ENCODE measurements at places on chromosomes 6 and 20.

GRCh38 chr6:94751641-94752329 is 825.5 kb upstream of the MANEA start:
- DNase-seq = no peak

- no peak for DNase-seq
Observed at GRCh38 chr6:108359901-108360882, 65.3 kb downstream of the AFG1L start.

DNA sequence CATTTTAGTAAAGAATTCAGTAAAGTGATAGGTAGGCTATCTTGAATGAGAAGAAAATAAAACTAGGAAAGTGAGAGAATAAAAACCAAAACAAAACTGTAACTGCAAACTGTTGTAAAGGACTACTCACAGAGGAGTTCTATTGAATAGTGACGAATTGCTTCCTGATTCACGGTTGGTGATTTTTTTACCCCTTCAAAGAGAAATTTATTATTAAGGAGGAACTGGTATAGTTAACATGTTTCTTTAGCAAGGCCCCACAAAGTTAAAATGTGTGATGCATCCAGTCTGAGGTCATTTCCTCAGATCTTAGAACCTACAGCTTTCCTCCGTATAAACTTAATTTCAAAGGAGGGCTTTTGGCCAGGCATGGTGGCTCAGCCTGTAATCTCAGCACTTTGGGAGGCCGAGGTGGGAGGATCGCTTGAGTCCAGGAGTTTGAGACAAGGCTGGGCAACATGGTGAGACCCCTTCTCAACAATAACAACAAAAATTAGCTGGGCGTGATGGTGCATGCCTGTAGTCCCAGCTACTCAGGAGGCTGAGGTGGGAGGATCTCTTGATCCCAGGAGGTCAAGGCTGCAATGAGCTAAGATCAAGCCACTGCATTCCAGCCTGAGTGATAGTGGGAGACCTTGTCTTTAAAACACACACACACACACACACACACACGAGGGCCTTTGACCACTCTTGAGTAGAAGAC is 8.3 kb downstream of the PRDM1 start:
- DNase-seq = no peak

- no peak for DNase-seq
Observed at GRCh38 chr6:166760288-166760687, 133.2 kb upstream of the RPS6KA2 start.

DNA sequence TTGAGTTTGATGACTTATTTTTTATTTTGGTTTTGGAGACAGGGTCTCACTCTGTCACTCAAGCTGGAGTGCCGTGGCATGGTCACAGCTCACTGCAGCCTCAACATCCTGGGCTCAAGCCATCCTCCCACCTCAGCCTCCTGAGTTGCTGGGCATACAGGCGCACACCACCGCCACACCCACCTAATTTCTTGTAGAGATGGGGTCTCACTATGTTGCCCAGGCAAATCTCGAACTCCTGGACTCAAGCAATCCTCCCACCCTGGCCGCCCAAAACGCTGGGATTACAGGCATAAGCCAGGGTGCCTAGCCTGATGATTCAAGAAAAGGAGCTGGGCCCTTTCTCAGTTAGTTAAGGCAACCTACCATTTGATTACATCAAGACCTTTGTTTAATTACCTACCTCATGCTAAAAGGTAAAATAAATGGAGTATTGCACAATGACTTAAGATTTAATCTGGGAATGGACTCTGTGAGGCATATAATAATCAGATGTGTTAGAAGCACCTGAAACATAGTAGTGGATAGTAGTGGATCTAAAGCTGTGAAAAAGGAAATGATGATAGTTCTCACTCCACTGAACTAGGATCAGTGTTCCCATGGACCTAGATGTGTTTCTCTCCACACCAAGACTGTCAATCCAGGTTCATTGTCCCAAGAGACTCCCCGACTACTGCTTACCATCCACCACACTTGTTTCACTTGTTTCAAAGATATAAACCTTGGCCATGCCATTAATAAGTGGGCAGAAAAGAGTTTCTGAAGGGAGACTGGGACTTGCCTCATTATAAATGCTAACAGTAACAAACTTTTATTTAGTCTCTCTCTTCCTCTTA is 2.1 kb downstream of the TNFRSF21 start:
- DNase-seq = no peak

DNA sequence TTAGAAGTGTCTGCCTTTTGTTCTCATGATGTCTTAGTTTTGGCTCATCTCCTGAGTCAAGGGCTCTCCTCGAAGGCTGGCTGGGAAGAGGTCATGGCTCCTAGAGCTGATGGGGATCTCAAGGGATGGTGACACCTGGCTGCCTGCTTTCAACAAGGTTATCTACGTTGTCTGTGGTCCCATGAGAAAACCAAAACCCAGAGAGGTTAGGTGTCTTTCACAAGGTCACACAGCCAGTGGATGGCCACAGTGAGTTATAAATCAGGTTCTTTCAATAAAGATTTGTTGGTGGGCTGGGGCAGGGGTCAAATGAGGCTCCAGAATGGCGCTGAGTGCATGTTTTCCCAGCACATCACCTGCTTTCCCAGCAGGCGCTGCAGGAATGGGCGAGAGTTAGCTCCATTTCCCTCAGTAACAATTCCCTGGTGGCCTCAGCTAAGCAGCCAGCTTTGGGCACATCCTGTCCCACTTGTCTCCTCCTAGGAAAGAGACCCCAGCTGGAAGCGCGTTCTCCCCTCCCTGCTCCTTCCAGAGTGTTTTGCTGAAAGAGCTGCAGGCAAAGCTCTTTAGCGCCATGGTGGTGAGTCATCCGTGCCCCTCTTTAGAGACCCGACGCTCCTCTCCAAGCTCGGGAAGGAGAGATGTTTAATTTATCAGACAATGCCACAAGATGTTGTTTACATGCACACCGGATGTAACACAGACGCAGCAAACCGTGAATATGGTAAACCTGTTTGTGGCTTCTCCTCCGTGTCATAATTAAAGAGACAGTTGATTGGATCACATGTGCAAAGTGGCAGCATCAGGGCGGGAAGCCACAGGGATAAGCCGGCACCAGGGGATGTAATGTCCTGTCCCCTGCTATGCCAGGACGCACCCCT is 109.7 kb downstream of the LRFN2 start:
- peak; percentile 47 for DNase-seq
